ENCODE measurements at places on chromosomes 6 and 20.

GRCh38 chr6:12363651-12364381 lies 73.7 kb downstream of the EDN1 start:
- no peak for DNase-seq

GRCh38 chr6:131924881-131925474 lies 26.2 kb downstream of the CCN2 start:
- DNase-seq = peak; percentile 49

GRCh38 chr6:4615231-4615630 lies 161.0 kb upstream of the CDYL start:
- DNase-seq = no peak

- DNase-seq = no peak
Measured at GRCh38 chr20:34850969-34851368, 21.7 kb downstream of the GGT7 start.

DNA sequence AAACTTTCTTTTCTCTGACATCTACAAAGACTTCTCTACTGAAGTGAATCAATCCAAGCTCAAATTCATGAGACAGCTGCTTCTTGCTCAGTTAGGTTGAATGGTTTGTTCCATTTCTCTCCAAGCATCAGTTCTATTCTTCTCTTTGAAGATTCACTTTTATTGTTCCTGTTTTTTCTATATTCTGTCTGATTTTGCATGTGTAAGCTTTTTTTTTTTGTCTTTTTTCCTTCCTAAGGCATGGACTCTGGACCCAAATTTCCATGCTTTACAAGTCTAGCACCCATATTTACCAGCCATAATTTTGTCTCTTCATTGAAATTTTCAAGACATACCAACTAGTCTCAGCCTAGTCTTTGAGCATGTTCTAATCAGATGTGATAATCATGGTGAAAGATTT lies 25.9 kb upstream of the STXBP5 start:
- no peak for DNase-seq

- no peak for DNase-seq
Measured at GRCh38 chr20:19973961-19974629, 43.1 kb upstream of the NAA20 start.

DNA sequence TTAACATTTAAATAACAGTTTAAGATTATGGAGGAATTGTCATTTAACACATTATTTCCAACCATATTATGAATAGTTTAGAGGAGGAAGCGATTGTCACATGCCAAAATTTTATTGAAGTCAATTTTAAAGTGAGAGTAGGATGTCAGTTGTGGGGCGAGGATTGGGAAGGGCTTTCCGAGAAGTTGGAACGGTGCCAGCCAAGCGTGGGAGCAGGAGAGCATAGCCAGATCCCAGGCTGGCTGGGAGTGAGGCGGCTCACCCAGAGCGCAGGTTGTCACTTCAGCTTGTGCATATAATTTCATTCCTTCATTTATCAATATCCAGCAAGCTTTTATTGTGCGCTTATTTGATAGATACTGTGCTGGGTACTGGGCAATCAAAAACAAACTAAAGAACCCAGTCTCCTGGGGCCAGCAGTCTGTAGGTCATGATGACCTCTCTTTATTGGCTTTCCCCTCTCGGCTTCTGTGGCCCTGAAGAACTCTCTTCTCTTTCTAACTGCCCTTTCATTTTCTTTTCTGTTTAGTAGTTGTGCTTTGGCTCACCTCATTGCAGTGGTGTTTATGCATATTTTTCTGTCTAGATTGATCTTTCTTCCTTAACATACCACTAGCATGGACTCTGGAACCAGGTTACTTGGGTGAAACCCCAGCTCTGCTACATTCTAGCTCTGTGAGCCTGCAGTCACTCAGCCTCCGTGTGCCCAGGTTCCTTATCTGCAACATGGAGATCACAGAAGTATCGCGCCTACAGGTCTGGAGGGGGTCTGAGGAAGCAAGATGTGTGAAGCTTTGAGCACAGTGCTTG lies 6.4 kb downstream of the CEP43 start:
- no peak for DNase-seq

DNA sequence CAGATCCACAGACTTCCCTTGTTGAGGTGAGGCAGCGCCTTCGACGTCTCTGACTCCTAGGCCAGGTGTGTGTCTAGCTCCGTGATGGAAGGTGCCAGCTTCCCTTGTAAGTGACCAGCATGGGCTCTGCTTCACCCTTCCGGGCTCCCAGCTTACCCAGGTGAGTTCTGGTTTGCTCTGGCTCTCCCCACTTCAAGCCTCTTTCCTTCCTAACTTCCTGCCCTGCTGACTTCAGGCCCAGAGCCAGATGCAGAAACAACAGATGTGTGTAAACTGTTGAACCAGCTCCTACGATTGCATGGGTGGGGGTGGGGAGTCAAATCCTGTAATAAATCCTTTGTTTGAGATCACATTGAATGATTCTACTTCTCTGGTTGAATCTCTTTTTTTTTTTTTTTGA lies 51.6 kb upstream of the BMP6 start:
- DNase-seq = no peak

DNA sequence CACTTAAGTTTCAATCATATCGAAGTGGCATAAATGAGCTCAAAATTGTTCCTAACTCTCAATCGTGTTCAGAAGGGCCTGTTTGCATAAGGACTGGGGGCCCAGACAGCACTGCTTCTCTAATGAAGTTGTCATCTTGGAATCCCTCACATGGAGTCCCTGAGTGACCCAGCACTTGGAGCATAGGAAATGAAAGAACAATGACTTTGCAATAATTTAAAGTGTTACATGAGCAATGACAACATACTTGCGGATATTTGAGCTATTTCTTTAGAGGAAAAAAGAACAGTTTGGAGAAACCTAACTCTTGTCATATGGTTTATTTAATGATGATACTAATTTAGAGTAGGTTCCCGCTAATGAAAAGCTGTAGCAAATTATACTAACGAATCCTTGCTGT lies 239.9 kb downstream of the TSHZ2 start:
- DNase-seq = no peak

DNA sequence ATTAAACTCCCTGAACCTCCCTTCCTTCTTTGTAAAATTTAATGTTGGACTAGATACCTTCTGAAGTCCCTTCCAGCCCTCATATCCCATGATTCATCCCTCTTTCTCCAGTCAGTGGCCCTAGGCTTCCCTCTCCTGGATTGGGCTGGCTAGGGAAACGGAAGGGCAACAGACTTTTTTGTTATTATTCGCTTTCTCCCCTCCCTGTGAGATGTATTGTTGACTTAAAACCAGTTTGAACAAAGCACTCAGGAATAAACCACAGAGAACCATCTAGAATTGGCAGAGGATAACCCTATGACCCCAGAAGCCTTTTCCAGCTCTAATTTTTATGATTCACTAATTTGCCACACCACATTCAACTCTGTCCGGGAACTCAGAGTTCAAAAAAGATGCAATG lies 239.7 kb upstream of the SUPT3H start:
- no peak for DNase-seq

- DNase-seq = no peak
Measured at GRCh38 chr6:148186916-148187315, 155.7 kb upstream of the SASH1 start.

GRCh38 chr6:166720856-166721255 lies 93.8 kb upstream of the RPS6KA2 start:
- DNase-seq = no peak

GRCh38 chr6:166952567-166953486 lies 3.5 kb downstream of the RNASET2 start:
- no peak for DNase-seq

GRCh38 chr6:136955123-136955522 lies 33.0 kb downstream of the SLC35D3 start:
- no peak for DNase-seq

DNA sequence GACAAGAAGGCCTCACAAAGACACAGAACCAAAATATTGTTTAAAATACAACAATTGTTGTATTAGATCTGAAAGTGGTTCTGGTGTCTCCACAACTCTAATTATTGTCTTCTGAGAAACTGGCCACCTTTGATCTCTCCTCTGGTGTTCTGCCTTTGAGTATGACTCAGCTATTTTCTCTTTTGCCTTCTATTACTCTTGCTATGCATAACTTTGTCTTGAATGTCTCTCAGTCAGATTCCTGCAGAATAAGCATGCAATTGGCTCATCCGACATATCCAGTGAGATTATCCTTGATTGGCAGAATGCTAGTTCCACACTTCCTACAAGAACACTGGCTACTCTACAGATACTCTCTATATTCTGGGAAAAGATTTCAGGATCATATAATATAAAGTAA lies 14.3 kb upstream of the EPM2A start:
- no peak for DNase-seq

DNA sequence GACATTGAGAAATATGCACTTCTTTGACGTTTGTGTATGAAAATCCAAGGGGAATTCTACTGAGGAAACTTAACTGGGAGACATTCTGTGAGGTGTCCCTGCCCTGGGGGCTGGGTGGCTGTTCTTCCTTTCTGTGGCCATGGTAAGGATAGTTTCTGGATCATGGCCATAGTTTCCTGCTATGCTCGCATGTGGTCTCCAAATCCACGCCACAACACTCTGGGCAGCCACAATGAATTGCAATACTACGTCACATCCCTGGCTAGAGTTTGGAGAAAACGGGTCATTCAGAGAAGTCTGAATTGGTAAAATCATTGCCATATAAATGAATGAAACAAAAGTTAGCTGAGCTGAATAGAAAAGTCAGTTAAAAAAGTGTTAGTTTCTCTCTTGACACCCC lies 230.6 kb downstream of the UTRN start:
- DNase-seq = no peak

GRCh38 chr6:147170269-147170668 lies 33.9 kb upstream of the STXBP5 start:
- DNase-seq = no peak

DNA sequence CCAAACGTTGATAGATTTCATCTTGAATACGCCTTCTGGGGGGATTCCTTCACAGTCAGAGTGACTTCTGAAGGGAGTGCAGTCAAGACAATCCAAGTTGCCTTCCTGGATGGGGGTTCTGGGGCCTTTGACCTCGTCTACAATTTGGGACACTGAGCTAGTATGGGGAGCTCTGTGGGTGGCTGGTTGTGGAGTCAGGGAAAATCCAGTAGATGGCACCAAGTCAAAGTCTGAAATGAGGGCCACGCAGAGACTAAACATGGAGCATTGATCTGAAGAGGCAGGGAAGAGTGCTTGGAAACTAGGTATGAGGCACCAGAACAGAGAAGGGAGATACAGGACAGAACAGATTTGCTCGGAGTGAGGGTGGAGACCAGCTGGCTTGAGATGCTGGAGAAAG lies 43.6 kb upstream of the CCN6 start:
- no peak for DNase-seq

DNA sequence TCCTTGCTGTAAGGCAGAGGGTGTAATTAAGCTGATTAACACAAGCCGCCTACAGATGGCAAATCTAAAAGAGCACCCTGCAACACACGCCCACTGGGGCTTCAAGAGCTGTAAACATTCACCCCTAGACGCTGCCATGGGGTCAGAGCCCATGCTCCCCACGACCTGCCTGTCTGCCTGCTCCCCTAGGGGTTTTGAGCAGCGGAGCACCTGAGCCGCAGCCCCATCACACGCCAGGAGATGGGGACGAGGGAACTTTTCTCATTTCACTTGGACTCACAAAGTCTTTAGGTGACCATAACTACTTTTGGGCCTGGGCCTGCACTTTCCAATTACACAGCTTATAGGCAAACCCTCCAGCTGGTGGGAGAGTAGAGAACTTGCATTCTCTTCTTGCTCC lies 99.0 kb upstream of the SOX4 start:
- no peak for DNase-seq

GRCh38 chr6:25329982-25330381 lies 50.8 kb downstream of the CARMIL1 start:
- no peak for DNase-seq

- no peak for DNase-seq
Measured at GRCh38 chr6:147507162-147508041, 1.1 kb upstream of the SAMD5 start.

- no peak for DNase-seq
Measured at GRCh38 chr6:161853657-161854056, 579.8 kb upstream of the AGPAT4 start.

GRCh38 chr6:147595961-147596360 lies 87.5 kb downstream of the SAMD5 start:
- DNase-seq = no peak

DNA sequence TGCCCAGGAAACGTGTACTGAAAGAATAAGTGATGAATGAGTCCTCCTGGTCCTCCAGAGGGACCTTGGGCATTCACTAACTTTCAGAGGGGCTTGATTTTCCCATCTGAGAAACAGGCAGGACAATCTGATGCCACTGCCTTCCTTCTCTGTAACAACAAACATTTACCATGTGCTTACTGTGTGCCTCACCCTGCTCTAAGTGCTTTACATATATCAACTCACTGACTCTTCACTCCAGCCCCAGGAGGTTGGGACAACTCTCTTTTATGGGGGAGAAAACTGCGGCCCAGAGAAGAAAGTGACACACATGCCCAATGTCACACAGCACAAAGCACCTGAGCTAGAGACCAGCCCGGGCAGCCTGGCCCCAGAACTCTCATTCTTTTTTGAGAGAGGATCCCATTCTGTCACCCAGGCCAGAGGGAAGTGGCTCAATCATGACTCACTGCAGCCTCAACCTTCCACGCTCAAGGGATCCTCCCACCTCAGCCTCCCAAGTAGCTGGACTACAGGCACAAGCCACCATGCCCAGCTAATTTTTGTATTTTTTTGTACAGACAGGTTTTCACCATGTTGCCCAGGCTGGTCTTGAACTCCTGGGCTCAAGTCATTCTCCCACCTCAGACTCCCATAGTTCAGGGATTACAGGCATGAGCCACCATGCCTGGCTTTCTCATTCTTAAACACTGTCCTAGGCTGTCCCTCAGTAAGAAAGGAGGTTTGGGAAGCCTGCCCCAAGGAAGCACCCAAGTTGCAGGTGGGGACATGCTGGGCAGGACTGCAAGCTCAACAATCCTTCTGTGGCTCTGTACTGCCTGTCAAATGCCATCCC lies 38.0 kb downstream of the NOL4L start:
- DNase-seq = no peak

- no peak for DNase-seq
Measured at GRCh38 chr20:24683676-24684075, 214.2 kb downstream of the SYNDIG1 start.

- DNase-seq = no peak
Measured at GRCh38 chr6:92174398-92175073, 1244.8 kb downstream of the EPHA7 start.

DNA sequence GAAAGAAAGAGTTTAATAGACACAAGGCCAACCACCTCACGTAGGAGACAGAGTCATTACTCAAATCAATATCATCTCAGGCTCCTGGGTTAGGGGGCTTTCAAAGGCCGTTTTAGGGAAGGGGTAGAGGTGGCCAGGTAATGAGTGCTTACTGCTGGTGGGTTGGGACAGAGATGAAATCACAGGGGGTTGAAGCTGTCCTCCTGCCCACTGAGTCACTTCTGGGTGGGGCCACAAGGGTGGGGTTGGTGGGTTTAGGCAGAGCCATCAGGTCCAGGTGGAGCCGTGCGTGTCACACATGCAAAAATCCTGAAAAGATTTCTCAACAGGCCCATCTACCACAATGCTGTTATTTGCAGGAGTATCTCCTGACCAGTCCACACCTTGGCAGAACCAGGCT lies 167.0 kb upstream of the EXOC2 start:
- DNase-seq = no peak

DNA sequence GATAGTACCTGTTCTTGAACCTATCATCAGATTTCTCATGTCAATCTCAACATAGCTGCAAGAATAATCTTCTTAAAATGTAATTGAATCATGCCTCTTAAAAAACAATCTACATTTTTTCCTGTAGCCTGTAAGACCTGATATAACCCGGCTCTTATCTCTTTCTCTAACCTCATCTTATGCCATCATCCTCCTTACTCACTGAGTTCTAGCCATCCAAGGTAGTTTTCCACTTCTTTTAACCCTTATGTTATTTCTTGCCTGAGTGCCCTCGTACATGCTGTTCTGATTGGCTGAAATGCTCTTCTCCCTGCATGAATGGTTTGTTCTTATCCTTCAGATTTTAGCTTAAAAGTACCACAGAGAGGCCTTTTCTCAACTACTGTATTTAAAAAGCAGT lies 16.4 kb downstream of the SLC17A5 start:
- DNase-seq = no peak
